Activated naive CD4-positive, alpha-beta T cell treated with anti-CD3 and anti-CD28 coated beads, Interleukin-2, amount 50 U/mL, for 72 hours (primary cell): ENCODE measurements at places on chromosomes 7 and 10.

DNA sequence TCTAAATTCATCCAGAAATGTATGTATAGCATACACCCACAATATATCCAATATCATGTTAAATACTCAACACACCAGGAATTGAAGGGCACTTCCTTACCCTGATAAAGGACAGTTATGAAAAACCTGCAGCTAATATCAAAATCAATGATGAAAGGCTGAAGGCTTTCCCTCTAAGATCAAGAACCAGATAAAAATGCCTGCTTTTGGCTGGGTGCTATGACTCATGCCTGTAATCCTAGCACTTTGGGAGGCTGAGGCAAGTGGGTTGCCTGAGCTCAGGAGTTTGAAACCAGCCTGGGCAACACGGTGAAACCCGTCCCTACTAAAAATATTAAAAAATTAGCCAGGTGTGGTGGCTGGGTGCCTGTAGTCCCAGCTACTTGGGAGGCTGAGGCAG lies 21.6 kb upstream of the UPP1 start:
- DNase-seq, result no peak

DNA sequence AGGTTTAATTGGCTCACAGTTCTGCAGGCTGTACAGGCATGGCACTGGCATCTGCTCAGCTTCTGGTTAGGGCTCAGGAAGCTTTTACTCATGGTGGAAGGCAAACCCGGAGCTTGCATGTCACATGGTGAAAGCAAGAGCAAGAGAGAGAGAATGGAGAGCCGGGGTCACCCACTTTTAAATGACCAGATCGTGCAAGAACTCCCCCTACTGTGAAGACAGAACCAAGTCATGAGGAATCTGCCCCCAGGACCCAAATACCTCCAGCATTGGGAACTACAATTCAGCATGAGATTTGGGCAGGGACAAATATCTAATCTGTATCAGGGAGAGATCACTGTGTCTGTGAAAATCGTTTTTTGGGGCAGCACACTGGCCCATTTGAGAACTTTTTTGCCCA lies 110.0 kb upstream of the MYO3A start:
- DNase-seq, result no peak

GRCh38 chr10:113381981-113382509 lies 170.8 kb upstream of the HABP2 start:
- no peak for DNase-seq

DNA sequence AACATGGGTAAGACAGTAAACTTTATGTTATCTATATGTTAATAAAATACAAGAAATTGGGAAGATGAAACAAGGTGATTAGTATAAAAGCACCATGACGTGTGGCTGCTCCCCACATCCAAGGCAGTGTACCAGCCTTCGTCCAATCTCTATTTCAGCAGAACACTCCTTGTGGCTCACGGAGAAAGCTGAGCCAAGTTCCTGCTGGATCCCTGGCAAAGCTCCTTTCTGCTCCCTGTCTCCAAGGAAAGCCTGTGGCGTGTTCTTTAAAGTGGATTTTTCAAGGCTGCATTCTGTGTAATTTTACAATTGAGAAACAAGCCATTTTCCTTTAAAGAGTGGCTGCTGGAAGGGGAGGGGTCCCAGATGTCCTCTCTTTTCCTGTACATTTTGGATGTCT lies 467.3 kb downstream of the PTPRN2 start:
- DNase-seq, result no peak

GRCh38 chr7:41104631-41105030 lies 598.3 kb downstream of the INHBA start:
- no peak for DNase-seq

- DNase-seq, result no peak
These were observed 26.0 kb downstream of the CALN1 start for GRCh38 chr7:72386118-72386517.

DNA sequence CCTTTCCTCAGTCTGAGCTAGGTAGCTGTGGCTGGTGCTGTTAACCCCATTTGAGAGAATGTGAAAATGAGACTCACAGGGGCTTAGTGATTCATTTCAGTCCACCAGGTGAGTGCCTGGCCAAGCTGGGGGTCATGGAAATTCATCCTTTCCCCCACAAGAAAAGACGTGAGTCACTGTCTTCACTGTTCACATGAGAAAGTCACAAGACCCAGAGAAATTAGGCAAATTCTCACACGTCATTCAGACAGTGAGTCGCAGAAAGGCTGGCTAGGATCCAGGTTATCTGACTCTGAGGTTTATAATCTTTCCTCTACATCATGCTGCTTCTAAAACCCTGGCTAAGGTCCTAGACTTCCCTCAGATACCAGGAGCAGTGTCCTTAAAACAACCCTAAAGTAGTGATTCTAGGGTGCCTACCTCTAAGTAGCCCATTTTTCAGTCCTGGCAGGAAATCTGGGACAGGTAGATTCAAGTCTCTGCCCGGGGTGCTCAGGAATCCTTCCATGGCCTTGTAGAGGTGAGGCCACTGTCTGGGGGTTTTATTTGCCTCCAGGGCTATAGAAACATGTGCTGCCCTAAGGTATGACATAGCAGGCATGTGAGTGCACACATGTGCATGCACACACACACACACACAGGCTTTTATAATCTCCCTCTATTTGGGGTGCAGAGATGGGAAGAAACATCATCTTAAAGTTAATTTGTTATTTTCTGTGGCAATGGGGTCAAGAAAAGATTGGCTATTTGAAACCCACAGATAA lies 427.9 kb upstream of the CELF2 start:
- peak; percentile 26 for DNase-seq

DNA sequence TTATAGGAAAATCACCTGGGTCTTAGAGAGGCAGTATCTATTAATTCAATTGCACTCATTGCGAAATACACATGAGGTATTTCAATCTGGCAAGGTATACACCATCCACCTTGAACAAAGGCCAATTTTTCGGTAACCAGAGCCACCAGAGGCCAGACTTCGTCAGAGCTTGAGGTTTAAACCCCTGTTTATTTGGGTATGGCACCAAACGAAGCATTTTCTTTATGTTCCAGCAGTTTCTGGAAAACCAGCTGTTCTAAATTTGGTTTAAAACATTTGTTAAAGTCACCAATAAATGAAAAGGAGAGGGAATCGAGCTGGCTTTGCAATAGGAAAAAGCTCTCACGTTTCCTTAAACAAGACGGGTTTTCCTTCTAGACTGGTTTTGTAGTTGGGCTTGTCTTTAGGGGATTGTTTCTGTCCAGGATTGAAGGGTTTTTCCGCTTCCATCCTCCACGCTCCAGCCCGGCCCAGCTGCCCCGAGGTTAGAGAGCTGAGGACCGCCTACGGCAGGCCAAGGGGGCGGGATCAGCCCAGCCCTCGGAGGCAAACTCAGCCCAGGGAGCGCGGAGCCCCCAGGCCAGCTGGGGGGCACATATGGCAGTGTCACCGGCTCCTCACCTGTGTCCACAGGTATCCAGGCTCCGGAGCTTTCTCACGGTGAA lies 539.4 kb upstream of the MGMT start:
- DNase-seq, result no peak
